MV-4-11 (cell line): ENCODE measurements at places on chromosomes 7 and 10.

DNA sequence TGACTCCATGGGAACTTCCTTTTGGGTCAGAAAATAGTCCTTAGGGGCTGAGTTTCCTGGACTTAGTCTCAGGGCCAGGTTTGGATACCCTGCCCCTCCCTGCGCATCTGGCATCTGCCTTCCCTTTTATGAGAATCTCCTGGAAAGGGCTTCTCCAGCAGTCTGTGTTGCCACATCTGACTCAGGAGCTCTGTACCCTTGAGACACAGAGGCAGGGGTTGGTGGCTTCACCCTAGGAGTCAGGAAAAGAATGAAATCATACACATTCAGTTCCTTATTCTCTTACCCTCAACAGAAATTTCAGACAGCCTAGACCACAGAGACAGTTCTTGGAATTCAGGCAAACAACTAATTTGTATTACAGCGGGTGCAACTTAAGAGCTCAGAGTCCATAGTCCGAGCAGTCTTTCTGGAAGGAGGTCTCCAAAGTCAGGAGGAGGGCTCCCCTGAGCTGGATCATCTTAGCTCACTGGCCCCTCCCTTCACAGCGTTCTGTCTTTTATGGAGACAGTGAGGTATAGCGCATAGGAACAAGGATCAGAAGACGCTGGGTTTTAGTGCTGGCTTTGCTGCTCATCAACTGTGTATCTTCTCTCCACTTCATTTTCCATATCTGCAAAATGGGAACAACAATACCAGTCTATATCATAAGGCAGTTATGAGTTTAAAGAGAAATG is 3.0 kb upstream of the PLAU start:
- DNase-seq = peak; percentile 100

- DNase-seq = peak; percentile 85
These were observed 115.3 kb upstream of the TCF7L2 start for GRCh38 chr10:112834751-112835181.

DNA sequence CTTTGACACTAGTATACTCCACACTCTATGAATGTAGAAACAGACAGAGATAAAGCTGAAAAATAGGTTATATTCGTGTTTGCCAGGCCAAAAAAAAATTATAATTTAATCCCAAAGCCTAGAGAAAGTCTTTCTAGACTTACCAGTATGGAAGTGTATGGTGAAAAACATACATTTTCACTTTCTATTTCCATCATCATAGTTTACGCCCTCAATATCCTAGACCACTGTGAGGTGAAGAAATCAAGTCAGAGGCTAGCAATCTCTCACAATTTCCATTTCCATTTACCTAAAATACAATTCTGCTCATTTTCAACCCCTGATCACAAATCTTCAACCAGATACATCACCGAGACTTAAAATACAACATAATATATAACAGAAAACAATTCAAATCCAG is 16.2 kb downstream of the GPR22 start:
- peak; percentile 4 for DNase-seq

GRCh38 chr7:125197731-125198393 is 268.2 kb upstream of the POT1 start:
- no peak for DNase-seq

DNA sequence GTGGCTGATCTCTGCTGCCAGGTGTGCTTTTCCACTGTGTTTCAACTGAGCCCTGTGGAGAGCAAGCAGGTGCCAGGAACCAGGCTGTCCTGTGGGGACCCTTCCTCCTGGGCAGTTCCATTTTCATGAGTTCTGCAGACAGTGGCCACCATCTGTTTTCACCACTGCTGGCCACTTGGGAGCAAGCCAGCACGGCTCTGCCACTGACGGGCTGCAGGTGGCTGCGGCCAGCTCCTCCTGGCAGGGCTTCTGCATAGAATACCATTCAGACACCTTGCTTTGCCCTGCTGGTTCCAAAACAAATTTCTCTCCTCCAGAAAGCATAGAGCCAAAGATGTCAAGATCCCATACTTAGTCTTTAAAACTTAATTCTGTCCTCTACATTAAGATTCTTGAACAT is 48.3 kb downstream of the LANCL2 start:
- DNase-seq = no peak

GRCh38 chr10:3852147-3852904 is 67.3 kb upstream of the KLF6 start:
- DNase-seq = peak; percentile 83

- no peak for DNase-seq
These were observed 33.2 kb downstream of the GNAT3 start for GRCh38 chr7:80478683-80479082.

- DNase-seq = no peak
These were observed 68.6 kb downstream of the ZMIZ1 start for GRCh38 chr10:79137300-79137756.

GRCh38 chr10:73791871-73792400 is 6.5 kb downstream of the ZSWIM8 start:
- no peak for DNase-seq

DNA sequence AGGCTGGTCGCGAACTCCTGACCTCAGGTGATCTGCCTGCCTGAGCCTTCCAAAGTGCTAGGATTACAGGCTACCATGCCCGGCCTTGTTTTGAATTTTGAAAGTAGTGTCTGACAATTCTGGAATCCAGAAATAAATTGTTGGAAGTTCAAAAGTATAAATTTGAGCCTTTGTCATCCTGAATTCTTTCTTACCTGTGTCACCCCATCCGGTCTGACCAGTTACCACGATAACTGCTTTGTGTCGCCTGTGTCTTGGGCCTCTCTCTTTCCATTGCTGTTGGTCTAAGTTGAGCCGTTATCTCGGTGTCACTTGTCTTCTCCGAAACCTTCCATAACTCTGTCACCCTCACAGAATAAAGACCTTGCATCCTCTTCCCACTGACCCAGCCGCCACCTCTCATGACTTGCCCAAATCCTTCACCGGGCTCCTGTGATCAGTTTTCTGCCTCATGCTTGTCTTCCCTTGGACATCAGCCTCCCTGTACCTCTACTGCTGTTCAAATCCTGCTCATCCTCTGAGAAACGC is 18.6 kb downstream of the CUL1 start:
- no peak for DNase-seq

GRCh38 chr10:45052700-45053099 is 52.0 kb downstream of the ZNF22 start:
- DNase-seq = no peak

DNA sequence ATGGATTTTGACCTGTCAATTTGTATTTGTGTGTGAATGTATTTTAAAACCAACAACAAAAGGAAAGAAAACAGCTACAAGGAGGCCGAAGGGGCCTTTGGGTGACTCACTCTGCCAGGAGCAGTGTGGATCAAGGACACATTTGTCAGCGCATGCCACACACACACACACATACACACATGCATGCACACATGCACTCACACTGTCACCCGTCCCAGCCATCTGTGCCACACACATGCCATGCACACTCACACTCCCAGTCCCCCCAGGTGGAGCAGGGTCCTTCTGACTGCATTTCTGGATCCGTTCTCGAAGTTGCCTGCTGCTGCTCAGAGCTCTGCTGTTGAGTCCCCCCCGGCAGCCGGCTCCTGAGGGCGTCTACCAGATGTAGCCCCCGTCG is 26.0 kb downstream of the SPOCK2 start:
- no peak for DNase-seq

DNA sequence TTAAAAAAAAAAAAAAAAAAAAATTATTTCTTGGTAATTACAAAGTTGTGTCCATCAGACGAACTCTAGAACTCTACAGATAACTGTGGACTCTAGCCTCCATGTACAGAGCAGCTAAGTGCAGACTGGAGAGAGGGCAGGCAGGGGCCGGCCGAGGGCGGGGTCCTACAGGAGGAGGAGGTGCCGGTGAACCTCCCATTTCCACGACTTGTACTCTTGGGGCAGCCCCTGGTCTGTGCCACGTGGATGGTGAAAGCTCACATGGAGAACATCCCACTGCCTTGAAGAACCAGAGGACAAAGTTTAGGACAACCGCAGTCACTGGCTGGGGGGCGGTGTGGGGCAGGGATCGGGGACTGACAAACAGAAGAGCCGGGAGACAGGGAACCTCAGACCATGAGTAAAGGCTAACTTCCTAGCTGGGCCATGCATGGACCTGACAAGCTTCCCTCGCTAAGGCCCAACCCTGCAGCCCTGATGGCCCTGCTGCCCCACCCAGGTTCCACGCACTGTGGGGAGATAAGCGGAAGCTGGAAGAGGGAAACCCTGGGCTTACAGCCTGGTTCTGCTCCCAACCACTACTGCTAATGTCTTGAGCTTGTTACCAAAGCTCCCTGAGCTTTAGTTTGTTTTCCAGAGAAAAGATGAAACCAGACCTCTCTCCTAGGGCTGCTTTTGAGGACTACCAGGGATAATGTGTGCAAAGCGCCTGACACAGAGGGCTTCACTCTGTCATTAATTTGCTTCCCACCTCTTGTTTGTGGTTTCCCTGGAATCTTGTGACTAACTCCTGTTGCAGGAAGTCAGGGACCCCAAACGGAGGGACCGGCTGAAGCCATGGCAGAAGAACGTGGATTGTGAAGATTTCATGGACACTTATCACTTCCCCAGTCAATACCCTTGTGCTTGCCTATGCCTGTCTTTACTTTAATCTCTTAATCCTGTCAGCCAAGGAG is 16.1 kb upstream of the SEC61G start:
- DNase-seq = no peak

GRCh38 chr7:151061213-151062110 is 2.1 kb downstream of the SLC4A2 start:
- no peak for DNase-seq

DNA sequence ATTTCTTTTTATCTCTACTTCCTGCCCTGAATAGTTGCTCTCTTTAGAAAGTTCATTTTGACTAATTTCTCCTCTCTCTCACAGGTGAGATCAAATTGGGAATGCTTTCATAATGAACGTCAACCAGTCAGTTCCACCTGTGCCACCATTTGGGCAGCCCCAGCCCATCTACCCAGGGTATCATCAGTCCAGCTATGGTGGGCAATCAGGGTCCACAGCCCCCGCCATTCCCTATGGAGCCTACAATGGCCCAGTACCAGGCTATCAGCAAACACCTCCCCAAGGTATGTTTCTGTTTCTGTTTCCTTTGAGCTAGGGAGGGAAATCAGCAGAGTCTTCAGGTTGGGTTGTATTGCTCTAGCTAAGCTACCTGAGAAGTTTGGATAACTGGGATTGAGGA is 2.5 kb downstream of the SEC24C start:
- DNase-seq = no peak

DNA sequence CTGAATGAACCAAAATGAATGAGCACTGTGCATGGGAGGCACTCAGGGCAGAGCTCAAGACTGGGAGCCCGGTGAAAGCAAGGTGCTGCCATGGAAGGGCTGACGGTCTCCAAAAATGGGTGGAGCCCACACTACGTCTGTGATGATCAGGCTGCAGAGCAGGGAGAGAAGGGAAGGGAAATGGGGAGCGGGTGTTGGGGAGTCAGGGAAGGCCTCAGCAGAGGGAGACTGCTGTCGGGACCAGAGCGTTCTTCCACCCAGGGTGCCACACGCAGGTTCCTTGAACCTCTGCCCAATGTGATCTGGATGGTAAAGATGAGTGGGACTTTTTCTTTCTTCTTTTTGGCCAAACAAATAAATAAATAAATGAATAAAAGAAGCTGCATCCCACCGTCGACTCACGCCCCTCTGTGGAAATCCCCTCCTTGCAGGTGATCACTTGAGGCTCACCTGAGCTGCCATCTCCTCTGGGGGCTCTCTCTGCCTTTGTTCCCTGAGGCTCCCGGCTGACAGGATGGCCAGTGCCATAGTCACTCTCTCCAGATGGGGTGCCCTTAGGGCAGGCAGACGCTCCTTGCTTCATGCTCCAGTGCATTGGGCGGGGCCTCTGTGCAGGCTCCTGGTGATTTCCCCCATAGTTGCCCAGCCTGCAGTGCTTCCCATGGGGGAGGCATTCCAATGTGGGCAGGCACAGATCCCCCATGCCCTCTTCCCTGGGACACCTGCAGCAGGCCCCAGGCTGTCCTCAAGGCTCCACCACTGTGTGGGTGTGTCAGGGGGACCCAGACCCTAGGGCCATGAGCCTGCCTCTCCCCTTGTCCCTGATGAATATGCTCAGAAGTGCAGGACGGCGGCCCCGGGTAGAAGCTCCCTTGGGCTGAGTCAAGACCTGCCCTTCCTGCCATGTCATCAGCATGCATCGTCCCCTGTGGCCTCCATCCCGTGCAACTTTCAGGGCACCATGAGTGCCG is 131.8 kb downstream of the PTPN20 start:
- no peak for DNase-seq

DNA sequence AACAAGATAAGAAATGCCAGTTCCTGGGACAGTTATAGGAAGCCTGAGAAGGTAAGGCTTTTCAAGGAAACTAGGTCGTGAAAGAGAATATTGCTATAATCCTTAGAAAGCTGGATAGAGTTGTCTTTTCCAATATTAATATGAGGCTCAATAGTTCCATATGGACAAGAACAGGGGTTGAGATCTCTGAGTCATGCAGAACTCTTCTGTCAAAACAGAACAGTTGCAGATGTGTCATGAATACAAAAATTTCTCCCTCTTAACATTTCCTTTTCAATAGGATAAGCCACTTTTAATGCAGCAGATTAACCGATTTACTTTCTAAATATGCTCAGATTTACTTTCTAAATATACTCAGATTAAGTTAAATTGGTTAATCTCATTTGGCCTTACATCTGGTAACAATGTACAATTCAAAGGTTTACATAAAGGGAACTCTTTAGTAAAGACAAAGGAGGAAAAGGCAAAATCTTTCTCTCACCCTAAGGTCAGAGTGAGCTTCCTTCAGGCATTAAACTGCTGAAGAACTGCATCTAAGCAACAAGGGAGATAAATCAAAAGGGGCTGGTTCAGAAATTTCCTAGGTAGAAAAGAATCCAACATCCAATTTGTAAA is 104.7 kb upstream of the PCDH15 start:
- no peak for DNase-seq

DNA sequence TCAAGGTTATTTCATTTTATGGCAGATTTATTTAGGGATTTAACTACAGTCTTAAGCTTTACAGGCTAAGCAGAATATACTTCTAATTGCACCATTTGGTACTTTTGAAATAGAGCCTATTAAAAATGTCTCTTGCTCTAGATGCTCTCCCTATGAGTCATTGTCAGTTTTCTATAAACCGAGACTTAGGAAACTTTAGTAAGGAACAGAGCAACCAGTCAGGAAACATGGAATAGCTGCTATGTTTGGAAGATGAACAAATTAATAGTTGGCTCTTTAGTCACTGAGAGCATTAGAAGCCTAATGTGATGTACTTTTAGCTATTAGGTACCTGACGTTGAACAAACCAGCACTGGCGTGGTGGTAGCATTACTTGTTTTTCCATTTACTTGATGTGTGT is 35.3 kb downstream of the INPP5F start:
- DNase-seq = no peak

GRCh38 chr7:80499350-80499953 is 12.4 kb downstream of the GNAT3 start:
- no peak for DNase-seq

- DNase-seq = no peak
These were observed 17.3 kb upstream of the FOXL3 start for GRCh38 chr7:272631-273030.
